Dermis microvascular lymphatic vessel endothelial cell (primary cell): ENCODE measurements at places on chromosomes 7 and 10. TPM values are rescaled to one million over a fixed set of nuclear protein-coding genes. Genes with fewer than 3 reads are reported as not detected.

DNA sequence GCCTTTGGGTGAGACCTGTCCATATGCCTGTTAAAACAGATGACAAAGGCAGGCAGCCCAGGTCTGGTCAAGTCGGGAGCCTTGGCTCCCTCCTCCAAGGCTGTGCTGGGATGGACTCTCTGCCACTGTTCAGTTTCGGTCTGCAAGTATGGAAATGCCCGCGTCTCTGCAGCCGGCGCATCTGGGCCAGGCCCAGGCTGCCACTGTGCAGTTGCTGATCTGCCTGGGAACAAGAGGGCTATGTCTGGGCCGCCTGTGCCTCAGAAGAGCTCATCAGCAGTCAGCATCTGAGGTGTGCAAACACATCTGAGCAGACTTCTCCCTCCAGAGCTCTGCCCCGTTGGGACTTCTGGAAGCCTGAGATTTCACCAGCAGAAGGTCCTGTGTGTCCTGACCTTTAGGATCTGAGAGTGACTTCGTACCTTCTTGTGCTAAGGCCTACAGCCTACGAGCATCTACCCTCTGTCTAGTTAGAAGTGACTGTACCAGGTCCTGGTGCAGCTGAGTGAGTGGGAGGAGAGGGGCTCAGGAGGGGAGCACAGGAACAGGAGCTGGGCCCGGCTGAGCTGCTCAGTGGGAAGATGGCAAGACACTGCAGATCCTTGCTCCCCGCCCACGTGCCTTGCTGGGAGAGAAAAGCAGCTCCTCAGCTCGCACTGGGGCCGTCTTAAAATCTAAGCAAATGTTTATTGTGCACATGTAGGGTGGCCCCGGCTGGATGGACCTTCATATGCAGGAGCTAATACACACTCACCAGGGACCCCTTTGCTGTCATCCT is 50.9 kb downstream of the DOCK1 start:
- no peak for DNase-seq

DNA sequence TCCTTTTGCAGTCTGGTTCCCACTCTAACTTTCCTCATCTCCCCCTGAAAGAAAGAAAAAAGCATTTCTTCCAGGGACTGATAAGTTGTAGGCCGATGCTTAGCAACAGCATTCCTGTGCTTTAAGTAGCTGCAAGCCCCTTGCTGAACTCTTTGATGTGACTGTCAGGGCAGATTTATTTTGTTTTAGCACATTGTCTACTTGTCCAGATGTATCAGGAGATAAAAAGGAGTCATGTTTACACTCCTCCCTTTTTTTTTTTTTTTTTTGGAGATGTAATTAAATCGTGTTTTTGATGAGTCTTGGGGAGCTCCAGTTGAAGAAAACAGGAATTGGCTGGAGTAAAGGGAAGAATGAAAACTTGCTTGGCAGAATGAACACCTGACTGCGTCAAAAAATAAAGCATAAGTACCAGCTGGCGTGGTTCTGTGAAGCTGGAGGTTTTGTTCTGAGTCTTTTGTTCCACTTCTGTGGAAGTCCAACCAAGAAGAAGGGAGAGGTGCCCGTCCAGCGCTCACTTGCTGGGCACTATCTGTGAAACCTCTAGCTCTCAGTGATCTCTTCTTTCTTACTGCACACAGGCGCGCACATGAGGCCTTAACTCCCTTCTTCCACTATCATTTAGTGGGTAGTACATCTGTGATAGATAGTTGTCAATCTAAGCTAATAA is 871.7 kb downstream of the LRMDA start:
- no peak for DNase-seq

- no peak for DNase-seq
These were observed 307.2 kb downstream of the HGF start for GRCh38 chr7:81462672-81463071.

GRCh38 chr10:73647211-73647874 is 6.1 kb upstream of the MYOZ1 start:
- DNase-seq: no peak

DNA sequence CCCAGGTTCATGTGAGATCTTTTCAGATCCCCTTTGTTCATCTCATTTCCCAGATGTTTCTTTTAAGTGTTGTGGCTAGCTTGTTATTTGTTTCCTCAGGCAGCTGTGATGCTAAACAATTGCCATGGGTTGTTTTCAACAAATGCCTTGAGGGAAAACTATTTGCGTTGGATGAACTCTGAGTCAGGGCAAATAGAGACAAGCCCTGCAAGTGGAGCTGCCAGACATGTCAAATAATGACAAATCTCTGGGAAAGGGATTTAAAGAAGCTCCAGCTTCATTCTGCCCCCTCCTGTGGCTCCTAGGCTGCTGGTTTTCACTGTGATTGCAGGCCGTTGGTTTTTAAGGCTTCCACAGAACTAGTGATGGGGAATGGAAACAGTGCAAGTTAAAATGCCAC is 272.4 kb upstream of the SP8 start:
- DNase-seq: no peak

DNA sequence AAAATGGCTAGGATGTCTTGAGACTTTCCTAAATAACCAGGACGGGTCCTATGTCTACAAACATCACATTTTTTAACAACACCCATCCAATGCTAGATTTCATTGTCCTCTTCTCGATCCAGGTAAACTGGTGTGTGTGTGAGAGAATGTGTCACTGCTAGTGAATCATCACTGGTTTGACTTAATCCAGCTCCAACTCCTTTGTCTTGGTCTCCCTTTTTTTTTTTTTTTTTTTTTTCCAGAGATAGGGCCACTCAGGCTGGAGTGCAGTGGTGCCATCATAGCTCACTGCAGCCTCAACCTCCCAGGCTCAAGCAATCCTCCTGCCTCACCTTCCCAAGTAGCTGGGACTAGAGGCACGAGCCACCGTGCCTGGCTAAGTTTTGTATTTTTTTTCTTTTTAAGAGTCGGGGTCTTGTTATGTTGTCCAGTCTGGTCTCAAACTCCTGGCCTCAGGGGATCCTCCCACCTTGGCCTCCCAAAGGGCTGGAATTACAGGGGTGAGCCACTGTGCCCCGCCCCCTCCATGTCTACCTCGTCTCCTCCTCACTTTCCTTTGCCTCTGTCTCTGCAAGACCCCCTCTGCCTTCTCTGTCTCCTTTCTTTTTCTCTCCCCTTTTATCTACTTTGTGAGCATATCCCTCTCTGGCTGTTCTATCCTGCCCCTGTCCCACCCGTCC is 2.2 kb upstream of the UFSP1 start:
- no peak for DNase-seq

- DNase-seq: no peak
These were observed 996.4 kb upstream of the AUTS2 start for GRCh38 chr7:68601826-68602225.

DNA sequence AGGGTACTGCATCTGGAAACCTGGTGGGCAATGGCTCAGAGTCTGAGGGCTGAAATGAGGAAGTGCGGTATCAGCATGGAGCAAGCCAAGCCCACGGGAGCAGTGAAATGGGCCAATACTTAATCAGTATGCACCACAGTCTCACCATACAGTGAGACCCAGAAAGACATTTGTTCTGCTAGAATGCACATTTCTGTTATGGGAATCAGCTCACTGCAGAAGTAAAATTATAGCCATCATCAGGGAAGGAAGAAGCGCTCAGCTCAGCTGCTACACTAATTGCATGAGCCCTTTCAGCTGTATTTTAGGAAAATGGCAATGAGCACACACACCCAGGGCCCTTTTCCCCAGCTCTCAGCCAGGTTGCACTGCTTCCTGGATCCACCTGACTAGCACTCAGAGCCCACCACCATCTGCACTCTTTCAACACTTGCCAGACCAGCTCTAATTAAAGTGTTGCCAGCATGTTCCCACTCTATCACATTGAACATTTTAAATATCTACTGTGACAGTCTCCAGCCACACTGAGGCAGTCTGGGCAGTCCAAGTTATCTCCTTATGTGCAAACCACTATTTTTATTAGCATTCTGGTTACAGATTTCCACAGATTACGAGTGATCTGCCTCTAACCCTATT is 44.2 kb upstream of the PIK3AP1 start:
- DNase-seq: no peak

DNA sequence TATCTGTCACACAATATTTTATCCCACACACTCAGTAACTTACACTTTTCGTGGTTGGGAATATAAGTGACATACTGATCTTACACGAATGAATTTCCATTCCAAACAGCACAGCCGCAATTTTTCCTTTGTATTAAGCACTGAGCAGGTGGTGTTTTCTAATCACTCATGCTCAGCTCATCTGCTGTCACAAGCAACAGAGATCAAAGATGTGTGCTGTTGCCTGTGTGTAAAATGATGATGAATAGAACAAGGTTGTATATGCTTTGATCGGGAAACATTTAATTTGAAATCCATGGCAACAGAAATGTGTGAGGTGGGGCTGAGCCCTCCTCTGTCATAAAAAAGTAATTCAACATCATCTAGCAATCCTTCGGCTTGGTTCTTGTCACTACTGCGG is 927.7 kb upstream of the MBL2 start:
- no peak for DNase-seq

- DNase-seq: no peak
These were observed 8.0 kb upstream of the TNRC18 start for GRCh38 chr7:5431560-5432015.

DNA sequence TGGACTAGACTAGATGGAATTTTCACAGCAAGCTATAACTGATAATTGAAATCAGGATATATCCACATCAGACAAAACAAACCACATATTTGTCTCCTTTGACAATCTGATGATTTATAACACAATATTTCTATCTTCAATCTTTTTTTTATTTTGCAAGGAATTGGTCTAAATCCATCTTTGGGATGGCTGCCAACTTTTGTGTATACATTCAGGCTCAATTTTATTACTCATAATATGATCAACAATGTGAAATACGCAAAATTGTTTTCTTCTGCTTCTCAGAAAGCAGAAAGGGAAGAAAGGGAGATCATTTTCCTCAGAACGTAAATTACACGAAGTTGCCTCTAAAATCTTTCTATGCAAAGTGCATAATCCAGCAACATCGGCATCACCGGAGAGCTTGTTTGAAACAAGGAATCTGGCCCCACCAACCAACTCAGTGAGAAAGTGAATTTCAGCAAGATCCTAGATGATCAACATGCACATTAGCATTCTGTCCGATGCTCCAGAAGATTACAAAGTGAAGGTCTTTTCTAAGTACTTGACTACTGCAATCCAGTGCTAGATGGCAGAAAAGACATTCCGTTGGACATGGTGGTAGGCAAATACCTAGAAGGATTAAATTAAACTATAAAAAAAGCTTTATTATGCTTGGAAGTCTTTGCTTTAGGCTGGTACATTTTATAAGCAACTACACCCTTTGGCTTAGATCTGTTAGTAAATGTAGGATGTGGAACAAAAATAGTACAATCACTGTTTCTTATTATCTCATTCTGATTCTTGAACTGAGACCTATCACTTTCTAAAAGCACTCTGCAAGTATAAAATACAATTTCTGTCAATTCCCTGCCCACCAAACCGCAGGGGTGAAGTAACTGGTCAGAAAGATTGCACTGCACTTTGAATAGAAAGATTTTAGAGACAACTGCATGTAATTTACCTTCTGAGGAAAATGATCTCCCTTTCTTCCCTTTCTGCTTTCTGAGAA is 126.4 kb upstream of the RSU1 start:
- DNase-seq: no peak

- no peak for DNase-seq
These were observed 150.5 kb downstream of the ELAPOR2 start for GRCh38 chr7:86908948-86909347.

DNA sequence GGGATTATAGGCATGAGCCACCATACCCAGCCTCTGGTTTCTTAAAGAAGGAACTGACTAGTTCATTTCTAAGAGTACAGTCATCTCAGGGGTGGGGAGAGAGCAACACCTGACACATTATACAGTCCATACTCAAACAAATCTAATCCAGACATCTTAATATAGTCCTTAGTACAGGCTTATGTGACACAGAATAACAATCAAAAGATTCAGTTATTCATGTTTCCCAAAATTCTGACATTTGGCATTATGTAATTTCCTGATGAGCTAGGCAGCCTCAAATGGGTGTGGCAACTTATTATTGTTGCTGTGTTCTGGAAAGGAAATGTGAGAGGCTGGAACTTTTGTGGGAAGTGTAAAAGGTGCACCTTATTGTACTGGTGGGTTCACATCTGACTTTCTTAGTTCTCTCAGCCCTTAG is 116.3 kb downstream of the WDFY4 start:
- no peak for DNase-seq

- no peak for DNase-seq
These were observed 417.6 kb upstream of the C7orf33 start for GRCh38 chr7:148172920-148173319.

The LIPK gene
- total RNA-seq: not detected in 2 replicates

The PDGFA gene
- 53.9 and 81.2 TPM in 2 replicates for total RNA-seq

The C10orf71 gene
- total RNA-seq: not detected in 2 replicates

The SYNPO2L gene
- not detected in 2 replicates for total RNA-seq
